ENCODE measurements at places on chromosomes 2 and 18.

GRCh38 chr2:120177001-120177621 is 46.1 kb downstream of the TMEM185B start:
- DNase-seq: no peak

GRCh38 chr2:14189929-14190328 is 442.6 kb upstream of the LRATD1 start:
- peak; percentile 12 for DNase-seq

DNA sequence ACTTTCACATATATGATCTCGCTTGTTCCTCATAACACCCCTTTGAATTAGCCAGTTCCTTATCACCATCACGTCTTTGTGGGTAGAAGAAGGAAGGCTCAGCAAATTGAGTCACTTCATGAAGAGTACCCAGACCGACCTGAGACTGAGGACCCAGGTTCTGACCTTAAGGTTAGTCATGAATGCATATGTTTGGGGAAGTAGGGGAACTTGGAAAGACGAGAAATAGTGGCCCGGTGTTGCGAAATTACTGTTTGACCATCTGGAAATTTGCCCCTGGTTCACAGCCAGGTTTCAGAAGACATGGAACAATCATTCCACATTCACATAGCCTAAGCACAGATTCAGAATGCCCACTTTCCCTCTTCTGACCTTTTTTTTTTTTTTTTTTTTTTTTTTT is 59.8 kb downstream of the MEIS1 start:
- DNase-seq: peak; percentile 66

DNA sequence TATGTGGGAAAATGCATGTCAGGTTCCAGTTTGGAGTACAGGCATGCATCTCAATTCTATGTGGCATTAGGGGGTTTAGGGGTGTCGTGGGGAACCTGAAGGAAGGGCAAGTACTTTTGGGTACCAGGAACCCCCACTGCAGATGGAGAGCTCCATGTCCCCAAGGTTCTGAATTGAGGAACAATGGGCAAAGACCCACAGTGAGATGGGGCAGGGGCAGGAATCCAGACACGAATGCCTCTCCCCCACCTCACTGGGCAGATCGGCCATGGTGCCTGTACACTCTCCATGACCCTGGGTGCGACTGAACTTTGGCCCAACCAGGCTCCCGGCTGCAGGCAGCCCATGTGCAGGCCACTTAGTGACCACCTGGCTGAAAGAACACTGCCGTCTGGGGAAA is 209.3 kb downstream of the HAUS1 start:
- DNase-seq: no peak

- no peak for DNase-seq
Observed at GRCh38 chr2:88110830-88111229, 17.0 kb downstream of the FABP1 start.

- DNase-seq: no peak
Observed at GRCh38 chr2:63047321-63048279, 3.0 kb upstream of the OTX1 start.

- DNase-seq: no peak
Observed at GRCh38 chr2:99140860-99141109, 722 bp upstream of the C2orf15 start.

GRCh38 chr18:7480879-7481278 is 86.2 kb upstream of the PTPRM start:
- DNase-seq: no peak

- peak; percentile 27 for DNase-seq
Observed at GRCh38 chr2:187875261-187876141, 321.3 kb upstream of the TFPI start.

DNA sequence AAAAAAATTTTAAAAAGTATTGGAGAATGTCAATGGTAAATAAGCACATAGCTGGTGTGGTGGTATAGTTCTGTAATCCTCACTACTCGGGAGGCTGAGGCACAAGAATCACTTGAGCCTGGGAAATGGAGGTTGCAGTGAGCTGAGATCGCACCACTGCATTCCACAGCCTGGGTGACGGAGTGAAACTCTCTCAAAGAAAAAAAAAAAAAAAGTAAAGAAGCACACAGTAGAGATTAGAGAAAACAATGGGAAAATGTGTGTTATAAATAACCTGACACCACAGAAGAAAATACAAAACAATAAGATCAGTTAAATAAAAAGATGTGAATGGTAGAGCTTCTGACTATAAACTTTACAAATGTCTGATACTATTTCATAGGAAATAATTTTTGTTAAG is 163.7 kb upstream of the WDSUB1 start:
- no peak for DNase-seq

- DNase-seq: peak; percentile 87
Observed at GRCh38 chr2:53202063-53202462, 565.5 kb upstream of the CHAC2 start.

DNA sequence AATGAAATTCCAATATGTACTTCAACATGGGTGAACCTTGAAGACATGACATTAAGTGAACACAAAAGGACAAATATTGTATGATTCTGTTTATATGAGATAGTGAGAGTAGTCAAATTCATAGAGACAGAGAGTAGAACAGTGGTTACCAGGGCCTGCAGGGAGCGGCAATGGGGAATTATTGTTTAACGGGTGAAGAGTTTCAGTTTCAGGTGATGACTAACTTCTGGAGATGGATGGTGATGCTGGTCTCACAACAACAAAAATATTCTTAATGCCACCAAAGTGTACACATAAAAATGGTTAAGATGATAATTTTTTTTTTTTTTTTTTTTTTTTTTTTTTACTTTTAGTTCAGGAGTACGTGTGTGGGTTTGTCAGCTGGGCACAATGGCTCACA is 109.4 kb upstream of the TMEM200C start:
- DNase-seq: no peak

DNA sequence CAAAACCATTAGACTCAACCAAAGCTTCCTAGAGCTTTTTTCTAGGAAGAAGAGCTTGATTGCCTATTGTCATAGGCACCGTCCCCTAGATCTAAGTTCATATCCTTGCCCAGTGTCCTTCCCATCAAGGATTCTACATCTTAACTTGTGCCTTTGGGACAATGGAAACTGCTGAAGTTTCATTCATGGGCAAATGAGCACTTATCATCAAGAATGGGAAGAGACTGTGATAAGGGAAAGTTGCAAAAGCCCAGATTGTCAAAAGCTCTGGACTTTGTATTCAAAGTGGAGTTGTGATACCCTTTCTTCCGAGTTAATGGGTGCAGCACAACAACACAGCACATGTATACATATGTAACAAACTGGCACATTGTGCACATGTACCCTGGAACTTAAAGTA is 503.0 kb upstream of the KLHL29 start:
- no peak for DNase-seq

DNA sequence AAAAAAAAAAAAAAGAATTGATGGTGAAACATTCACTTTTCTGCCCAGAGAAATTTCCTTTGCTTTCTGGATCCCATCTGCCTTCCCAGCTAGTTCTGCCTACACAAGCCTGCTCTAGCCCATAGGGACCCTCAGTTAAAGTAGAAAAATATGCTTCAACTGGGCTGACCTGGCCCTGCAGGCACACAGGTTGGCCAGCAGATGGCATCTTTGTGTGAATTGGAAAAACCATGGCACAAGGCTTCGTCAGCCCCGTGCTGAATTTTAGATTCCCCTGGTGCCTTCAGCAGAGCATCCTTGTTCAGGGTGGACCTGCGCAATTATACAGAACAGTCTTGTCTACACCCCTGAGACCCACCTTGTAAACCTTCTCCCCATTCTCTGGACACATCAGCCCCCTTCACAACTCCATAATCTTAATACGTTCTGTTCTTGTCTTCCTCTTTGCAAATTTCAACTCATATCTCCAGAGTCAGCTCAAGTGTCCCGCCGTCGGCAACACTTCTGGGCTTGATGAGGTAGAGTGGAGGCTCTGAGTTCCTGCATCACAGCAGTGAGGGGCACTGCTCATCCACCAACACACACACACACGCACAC is 114.5 kb downstream of the INSIG2 start:
- DNase-seq: peak; percentile 56

GRCh38 chr18:48486754-48487153 is 52.1 kb upstream of the CTIF start:
- DNase-seq: peak; percentile 75

- DNase-seq: no peak
Observed at GRCh38 chr2:121839584-121839983, 84.1 kb downstream of the TSN start.

DNA sequence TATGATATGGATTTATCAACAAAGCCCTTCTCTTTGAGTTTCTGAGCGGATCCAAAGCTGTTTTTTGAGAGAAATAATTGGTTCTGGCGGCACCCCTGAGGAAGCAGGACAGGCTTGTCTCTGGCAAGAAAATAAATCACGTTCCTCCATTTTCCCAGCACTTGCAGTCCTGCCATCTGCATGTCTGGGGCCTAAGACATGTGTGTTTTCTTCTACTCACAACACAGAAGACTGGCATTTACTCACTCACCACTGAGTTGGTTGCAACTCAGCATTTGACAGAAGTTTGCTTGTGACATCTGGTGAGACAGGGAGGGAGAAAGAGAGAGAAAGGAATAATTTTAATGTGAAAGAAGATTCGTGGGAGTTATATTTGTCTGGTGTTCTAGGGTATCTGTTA is 37.0 kb upstream of the YES1 start:
- DNase-seq: no peak

GRCh38 chr18:54962919-54963645 is 3.8 kb upstream of the CCDC68 start:
- DNase-seq: no peak

GRCh38 chr2:64780041-64780440 is 126.3 kb upstream of the SERTAD2 start:
- no peak for DNase-seq

DNA sequence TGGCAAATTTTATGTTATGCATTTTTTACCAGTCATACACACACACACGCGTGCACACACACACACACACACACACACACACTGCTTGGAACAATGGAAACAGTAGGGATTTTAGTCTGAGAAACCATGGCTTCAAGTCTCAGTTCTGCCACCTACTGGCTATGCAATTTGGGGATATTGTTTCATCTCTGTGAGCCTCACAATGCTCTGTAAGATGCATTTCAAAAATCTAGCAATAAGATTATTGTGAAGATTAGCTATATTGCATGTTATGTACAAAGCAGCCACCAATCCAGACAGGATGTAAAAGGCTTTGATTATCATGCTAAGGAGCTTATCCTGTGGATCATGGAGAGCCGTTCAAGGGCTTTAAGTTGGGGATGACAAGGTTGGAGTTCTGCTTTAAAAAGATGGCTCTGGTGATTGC is 401.4 kb downstream of the NBAS start:
- peak; percentile 72 for DNase-seq

- peak; percentile 38 for DNase-seq
Observed at GRCh38 chr2:152336119-152336853, 1.3 kb downstream of the FMNL2 start.

DNA sequence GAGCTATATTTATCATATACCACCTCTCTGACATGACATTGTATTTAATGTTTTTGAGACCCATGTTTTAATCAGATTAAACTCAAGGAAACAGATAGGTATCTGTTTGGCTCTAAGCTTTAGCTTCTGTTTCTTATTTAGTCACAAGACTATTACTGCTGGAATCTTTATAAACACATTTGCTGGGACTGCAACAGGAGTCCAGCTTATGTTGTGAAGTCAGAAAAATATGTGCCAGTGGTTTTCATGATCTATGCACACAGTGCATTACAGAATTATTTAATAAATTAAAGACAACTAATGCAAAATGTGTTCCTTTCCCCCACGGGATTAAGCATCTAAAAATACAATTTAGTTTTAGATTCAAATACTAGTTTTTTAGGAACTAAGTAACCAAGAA is 338.9 kb downstream of the ZEB2 start:
- DNase-seq: peak; percentile 70

- no peak for DNase-seq
Observed at GRCh38 chr2:44779793-44780192, 161.7 kb upstream of the SIX3 start.

DNA sequence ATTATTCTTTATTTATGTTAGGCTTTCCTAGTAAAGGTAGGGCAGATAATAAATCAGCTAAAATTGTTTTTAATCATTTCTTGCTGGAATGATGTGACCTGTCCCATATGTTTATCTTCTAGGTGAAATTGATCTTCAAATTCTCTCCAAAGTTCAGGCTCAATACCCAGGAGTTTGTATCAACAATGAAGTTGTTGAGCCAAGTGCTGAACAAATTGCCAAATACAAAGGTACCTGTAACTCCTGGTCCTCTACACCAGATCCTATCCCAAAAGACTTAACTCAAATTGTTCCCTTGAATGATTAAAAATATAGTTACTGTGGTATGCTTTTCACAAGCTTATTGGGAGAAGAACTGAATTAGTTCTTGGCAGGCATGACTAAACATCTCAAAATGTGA is 36.5 kb downstream of the HNMT start:
- DNase-seq: no peak

DNA sequence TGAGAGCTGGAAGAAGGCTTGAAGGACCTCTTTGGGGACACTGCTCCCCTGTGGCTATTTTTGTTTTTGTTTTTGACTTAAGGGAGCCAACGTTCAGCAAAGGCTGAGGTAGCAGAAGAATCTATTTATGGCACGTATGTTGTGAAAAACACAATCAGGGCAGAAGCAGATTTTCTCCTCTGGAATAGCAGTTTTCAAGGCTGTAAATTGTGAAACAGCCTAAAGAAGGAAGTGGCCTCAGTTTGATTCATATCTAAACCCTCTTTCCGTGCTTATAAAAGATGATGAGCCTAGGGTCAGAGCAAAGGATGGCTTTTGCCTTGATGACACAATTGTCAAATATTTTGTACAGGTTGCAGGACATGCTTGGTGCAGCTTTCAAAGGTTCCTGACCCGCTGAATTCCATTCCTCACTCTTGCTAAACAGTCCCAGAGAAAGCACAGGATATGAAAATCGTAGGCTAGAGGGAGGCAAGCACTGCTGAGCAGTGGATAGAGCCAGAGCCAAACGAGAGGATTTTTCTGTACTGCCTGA is 106.2 kb upstream of the DLX2 start:
- DNase-seq: peak; percentile 56

- no peak for DNase-seq
Observed at GRCh38 chr2:85748039-85748734, 5.6 kb upstream of the ATOH8 start.

DNA sequence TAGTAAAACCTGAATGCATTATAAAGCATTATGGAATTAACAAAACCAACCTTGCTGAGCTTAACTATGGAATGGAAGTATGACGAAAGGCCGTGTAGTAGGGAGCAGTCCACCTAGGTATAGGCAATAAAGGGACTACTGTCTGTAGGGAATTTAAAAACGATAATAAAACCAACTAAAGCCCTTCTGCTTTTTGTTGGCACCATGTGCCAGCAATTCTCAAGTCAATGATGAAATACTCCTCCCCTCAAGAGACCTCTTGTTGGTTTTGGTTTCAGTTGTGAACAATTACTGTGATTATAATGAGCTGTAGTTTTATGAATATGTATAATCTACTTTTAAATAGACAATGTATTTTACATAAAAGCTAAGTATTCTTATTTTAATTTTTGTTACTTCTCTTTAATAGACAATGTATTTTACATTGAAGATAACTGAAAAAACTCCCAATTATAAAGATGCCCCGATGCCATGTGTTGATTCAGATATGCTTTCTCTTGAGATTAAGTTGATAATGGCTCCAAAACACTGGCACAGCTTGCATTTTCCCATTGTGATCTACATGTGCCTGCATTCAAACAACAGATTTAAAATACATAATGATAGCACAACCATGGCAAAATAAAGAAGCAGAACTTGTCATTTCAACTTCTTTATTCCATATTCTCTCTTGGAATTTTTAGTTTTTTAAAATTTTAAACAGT is 55.5 kb upstream of the ZDBF2 start:
- DNase-seq: no peak

- DNase-seq: peak; percentile 27
Observed at GRCh38 chr18:33210575-33211189, 229.8 kb downstream of the CCDC178 start.

GRCh38 chr2:129354631-129355030 is 624.8 kb upstream of the RAB6C start:
- no peak for DNase-seq

- no peak for DNase-seq
Observed at GRCh38 chr18:23857756-23858155, 156.8 kb upstream of the TTC39C start.
